ENCODE measurements at places on chromosomes 11 and 22.

- DNase-seq = peak; percentile 32
Measured at GRCh38 chr11:43930868-43931716, 11.3 kb upstream of the C11orf96 start.

GRCh38 chr11:35735903-35736302 lies 73.3 kb downstream of the TRIM44 start:
- DNase-seq = no peak

DNA sequence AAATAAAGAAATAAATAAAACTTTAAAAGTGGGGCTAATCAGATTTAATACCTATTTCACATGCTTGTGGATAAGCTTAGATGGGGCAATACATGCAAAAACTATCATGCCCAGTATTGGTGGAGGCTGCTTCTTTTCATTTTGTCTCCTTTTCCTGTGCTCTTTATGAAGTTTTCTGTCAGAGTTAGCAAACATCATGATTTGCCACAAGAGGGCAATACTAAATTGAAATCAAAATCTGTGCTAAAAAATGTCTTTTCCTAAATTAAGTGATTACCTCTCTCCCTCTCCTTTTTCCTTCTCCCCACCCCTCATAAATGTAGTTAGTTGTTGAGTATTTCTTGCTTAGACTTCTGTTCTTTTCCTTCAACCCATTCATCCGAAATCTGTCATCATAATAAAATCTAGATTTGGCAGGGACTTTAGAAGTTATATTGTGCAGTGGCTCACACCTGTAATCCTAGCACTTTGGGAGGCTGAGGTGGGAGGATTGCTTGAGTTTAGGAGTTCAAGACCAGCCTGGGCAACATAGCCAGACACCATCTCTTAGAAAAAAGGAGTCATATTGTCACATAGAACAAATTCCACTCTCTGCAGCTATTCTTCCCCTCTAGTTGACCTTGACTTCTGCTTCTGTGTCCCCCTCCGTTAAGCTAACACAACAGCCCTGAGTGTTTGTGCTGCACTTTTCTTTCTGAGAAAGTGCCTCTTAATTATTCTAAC lies 4.7 kb upstream of the ARHGAP42 start:
- peak; percentile 41 for DNase-seq

GRCh38 chr11:50030193-50030592 lies 2.5 kb upstream of the OR4C45 start:
- DNase-seq = no peak

GRCh38 chr11:24496736-24497725 lies at the start of gene LUZP2:
Gene LUZP2, plus strand, starts transcription at chr11:24497053.
- DNase-seq = peak; percentile 67

- peak; percentile 89 for DNase-seq
Measured at GRCh38 chr11:128437136-128437535, 150.2 kb downstream of the ETS1 start.

DNA sequence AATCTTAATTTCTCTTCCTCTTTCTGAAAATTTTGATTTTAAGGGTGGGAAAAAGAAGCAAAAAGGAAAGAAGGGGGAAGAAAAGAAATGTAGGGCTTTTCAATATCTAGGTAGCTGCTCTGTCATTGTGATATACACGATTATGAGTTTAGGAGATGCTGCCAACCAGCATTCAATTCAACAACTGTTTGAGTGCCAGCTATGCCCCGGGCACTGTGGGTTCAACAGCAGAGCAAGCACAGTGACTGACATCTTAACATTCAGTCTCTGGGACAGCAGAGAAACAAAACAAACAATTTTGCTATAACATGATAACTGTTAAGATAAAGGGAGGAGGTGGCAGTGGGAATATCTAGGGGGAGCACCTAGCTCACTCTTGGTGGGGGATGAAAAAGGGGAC lies 91.6 kb downstream of the DBX1 start:
- DNase-seq = no peak

- DNase-seq = peak; percentile 59
Measured at GRCh38 chr11:118435290-118435892, 901 bp upstream of the KMT2A start.

- no peak for DNase-seq
Measured at GRCh38 chr11:101692980-101693379, 109.2 kb upstream of the TRPC6 start.

- peak; percentile 38 for DNase-seq
Measured at GRCh38 chr11:29019960-29020683, 911.9 kb downstream of the METTL15 start.

GRCh38 chr11:36628765-36629244 lies 30.8 kb upstream of the RAG2 start:
- peak; percentile 26 for DNase-seq
